Left ventricle myocardium inferior (tissue), 1 donor: ENCODE measurements at places on chromosomes 16 and 17. TPM values are rescaled to one million over a fixed set of nuclear protein-coding genes. Genes with fewer than 3 reads are reported as not detected.
A peak's percentile ranks its signal among the peaks of the same experiment; 100 is the strongest.

FOXC2 gene
- 1.5 TPM for total RNA-seq

DNA sequence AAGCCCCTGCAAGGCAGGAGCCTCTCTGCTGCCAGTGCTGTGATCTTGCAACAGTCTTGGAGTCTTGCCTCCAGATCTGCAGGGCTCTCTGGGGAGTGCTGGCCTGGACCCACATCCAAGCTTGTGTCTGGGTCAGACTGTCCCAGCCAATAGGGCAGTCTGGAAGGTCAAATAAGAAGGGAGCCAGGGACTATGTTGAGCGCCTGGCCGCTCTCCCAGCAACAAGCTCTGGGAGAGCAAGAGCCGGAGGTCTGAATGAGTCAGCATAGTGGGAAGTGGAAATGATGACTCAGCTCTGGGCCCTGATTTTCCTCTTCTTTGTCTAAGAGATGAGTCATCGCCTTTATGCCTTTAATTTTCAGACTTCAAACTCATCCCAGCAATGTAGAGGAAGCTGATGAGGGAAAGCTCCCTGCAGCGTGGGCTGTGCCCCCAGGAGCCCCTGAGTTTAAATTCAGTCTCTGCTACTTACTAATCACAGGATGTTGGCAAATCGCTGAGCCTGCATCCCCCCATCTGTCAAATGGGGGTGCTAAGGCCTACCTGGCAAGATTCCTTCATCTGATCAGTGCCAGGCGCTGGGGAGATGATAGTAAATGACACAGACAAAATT, 43.6 kb upstream of the HAPSTR1 start:
- peak; percentile 85 for DNase-seq

GPRC5B gene
- total RNA-seq = 82.3 TPM

HEATR9 gene
- not detected for total RNA-seq

C17orf50 gene
- not detected for total RNA-seq

DNA sequence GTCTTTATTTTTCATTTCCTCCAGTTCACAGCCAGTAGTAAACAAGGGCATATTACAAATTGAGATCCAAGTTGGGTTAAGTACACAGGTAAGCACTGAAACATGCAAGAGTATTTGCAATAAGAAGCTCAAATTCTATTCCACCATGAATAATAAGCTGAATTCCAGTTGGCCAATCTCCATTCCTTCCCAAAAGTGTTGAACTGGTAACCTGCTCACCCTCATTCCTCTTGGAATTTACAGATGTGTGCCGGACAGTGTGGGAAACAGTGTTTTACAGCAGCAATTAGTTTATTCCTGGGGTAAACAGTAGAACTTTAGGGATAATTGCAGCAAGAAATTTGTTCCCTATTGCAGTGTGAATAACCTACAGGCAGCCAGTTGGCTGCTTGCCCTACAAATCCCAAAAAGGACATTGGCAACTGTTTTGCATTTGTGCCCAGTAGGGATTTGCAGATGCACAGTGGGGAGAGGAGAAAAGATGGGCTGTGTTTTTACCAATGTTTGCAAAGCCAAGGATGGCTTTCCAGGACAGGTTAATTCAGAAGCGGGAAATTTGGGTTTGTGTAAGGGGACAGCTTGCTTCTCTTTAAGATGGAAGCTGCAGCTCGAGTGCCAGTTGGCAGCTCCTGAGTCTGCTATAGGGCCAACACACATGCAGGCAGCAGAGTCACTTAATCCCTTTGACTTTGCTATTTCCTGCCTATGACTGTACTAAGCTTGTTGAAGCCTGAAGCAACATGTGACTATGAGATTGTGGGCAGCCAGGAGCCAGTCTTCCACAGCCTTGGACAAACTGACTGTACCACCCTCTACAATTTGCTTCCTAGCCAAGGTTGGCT, 318.9 kb downstream of the MAP2K6 start:
- peak; percentile 22 for DNase-seq

GRCh38 chr17:1471911-1472821, 16.1 kb upstream of the CRK start:
- no peak for DNase-seq

DNA sequence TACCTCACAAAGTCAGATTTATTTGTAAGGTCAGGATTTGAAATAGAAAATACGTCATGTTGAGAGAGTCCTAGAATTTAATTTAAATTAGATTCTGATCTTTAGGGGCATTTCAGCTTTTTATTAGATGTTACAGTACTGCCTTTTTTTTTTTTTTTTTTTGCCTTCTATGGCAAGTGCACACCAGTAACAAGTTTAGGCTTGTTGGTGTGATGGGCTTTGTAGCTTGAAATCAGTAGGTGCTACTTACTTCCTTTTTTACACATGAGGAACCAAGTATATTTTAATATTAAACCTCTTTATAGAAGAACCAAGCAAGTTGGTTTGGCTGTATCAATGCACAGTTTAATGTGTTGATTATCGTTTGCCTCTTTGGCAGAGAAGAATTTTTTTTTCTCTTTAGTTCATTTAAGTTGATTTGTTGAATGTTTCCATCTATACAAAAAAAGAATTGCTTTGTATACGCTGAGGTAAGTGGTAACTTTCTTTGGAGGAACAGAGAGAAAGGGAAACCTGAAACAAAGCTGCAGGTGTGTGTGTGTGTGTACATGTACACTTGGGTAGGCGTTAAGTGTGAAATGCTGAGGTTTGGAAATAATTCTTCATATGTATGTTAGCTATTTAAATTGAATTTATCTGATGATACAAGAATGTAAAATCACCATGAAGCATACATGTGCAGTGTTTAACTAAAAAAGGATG, 15.7 kb downstream of the RBL2 start:
- DNase-seq = no peak

ASPHD1 gene
- total RNA-seq = not detected

GRCh38 chr16:22946433-22946832, 132.5 kb downstream of the HS3ST2 start:
- DNase-seq = no peak

DNA sequence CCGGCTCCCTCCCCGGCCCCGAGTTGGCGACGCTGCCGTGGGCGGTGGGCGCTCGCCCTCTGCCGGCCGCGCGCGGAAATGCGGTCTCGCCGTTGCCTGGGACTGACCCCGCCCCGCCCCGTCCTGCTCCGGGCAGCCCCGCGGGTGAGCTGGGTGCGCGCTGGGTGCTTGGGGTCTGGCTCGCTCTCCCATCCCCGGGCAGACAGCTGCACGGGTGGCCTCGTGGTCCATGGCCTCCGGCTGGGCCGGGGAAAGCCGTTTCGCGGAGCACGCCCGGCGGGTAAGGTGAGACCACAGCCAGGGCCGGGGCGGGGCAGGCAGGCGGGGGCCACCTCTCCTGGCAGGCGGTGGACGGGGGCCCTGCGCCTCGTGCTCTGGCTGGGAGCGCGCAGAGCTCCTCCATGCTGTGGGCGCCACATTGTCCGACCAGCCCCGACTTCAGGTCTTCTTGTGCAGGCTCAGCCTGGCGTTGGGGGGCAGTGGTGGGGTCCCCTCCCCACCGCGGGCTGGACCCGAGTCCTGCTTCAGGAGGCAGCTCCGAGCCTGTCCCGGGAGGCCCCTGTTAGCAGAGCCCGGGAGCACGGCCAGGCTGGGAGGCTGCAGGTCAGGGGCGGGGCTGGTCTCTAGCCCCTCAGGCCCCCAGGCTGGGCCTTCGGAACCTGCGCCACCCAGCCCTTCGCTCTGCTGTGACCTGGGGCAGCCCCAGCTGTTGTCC, 7.0 kb upstream of the C1QTNF8 start:
- DNase-seq = peak; percentile 60

TBX21 gene
- 0.25 TPM for total RNA-seq

YPEL3 gene
- 54.4 TPM for total RNA-seq

GRCh38 chr17:48587276-48588073, 2.6 kb downstream of the HOXB3 start:
- DNase-seq = no peak

GRCh38 chr17:58337600-58338453, 9.2 kb upstream of the TSPOAP1 start:
- DNase-seq = peak; percentile 77
